ENCODE measurements at places on chromosomes 2 and 18.

DNA sequence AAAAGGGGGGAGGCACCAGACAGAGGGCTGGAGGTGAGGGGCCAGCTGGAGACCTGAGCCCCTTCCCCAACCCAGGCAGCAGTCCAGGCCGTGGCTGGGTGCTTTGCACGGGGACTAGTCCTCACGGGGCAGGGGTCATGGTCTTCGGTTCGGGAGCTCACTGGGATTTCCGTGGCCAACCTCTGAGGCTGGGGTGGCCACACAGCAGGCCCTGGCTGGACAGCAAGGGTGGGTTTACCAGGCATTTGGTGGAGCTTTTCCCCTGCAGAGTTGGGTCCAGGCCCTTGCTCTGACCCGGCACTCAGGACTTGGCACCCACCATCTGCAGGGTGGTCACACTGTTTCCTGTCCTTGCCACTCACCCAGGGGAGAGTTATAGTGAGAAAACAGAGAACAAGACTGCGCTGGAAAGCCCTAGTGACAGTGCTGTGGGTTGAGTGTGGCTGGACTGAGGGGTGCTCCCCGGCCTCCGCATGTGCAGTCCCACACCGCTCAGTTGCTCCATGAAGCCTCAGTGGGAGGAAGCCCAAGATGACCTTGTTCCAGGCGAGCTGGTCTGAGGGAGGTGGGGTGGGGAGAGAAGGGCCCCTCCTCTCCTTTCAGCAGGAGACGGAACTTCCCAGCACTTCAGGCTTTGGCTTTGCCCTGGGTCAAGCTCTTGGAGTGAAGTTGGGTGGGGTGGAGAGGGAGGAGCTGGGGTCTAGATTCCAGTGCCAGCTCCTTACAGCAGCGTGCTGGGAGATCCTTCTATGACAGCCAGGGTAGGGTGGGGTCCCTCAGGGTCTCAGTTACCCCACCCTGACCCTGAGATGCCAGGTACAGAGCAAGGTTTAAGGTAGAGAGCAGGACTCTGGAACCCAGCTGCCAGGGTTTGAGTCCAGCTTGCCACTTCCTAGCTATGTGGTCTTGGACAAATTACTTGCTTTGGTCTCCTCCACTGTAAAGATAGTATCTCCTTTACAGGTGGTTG, 219.8 kb downstream of the DYSF start:
- DNase-seq: no peak

- no peak for DNase-seq
Observed at GRCh38 chr18:10190564-10190963, 263.9 kb upstream of the APCDD1 start.

DNA sequence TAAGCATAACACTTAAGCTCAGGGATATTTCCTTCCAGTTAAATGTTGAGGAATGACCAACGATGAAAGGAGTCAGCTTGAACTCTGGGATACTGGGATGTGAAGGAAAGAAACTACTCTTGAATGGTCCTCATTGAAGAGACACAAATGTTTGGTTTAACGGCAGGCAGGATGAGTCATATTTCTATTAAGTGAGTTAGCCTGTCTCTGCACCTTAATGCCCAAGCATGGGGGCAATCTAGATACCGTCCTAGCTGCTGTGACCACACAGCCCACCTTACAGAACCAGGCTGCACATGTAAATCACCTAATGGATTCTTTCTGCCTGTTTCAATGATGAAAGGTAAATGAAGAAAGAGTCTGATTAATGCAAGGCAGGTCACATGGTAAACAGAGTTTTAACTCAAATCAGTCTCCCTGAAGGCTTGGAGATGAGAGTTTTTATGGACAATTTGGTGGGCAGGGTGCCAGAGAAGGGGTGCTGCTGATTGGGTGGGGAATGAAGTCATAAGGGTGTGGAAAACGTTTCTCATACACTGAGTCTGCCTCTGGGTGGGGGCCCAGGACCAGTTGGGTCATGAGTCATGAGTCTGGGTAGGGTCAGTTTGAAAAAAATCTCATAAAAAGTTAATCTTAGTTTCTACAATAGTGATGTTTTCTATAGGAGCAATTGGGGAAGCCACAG, 144.6 kb upstream of the MMADHC start:
- DNase-seq: no peak

GRCh38 chr2:9644603-9645002, 13.8 kb upstream of the YWHAQ start:
- no peak for DNase-seq

DNA sequence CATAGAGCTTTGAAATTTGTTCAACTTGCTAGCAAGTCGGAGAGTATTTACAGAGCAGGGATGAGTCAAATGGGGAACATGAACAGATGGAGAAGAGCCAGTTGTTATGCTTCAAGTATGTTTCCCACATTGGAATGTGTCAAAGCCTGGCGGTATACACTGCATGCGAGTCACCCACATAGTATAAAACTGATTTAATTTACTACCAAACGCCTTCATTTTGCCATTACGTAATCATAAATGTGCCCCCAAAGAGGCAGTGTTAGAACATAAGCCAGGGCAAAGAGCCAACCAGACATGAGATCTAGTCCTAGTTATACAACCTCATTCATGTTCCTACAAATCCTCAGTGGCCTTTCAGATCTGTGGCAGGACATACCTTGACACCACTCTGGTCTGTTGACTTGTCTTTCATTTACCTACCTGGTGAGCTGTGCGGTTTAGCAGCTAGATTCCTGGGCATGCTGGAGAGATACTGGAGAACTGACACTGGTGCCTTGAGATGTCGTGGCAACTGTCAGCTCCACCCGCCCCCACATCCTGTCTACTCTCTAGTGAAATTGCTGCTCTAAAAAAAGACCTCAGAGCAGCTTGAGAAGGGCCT, 21.7 kb upstream of the NRP2 start:
- no peak for DNase-seq

Data from retina (tissue), 1 donor.